ENCODE measurements at places on chromosomes 3 and 15.

DNA sequence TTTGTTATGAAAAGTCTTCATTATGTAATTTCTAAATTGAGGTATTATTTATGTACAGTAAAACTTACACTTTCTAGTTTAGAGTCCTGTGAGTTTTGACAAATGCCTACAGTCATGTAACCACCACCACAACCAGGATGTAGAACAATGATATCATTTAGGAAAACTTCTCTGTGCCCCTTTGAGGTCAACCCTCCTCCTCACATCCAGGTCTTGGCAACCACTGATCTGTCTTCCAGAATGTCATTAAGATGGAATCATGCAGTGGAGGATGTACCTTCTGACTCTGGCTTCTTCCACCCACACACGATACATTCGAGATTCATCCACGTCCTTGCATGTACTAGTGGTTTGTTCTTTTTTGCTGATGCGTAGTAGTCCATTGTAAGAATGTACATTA lies 23.2 kb downstream of the MINAR1 start:
- DNase-seq, result no peak

GRCh38 chr15:78105476-78106241 lies 13.3 kb downstream of the SH2D7 start:
- DNase-seq, result no peak

- no peak for DNase-seq
These were observed 129.1 kb downstream of the ATP10A start for GRCh38 chr15:25733856-25734679.

DNA sequence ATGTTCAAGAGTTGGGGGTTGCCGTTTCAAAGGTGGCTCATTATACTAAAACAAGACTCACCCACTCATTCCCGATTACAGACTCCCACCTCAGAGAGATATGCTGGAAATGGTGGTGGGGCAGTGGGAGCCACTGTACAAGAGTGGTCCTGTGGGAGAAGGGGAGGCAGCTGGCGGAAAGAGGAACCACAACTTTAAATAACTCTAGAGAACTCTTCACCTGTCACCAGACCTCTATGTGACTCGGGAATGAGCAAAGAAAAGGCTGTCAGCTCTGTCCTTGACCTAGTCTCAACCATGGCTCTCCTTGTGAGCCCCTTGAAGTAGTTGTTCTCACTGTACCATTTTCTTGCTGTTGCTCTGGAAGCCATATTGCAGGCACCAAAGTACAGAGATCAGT lies 293.8 kb downstream of the CHST2 start:
- no peak for DNase-seq

DNA sequence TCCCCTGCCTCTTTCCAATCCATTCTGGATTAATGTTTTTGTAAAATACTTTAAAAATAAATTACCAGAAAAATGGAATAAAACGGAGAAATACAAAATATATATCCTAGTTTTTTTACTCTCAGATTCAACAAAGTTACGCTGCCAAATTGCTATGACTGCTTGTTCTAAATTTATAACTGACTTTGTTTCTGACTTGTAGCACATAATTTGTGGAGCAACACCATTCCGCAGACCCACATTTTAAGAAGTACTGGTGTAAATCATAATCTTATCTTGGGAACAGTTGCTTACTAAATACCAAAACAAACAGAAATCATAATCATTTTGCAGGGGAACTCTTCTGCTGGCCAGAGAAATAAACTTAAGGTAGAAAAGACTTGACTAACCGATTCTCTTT lies 339.4 kb upstream of the CBLB start:
- no peak for DNase-seq

GRCh38 chr3:114645392-114645791 lies 351.6 kb downstream of the TIGIT start:
- no peak for DNase-seq

GRCh38 chr3:119350114-119350513 lies 55.9 kb downstream of the ARHGAP31 start:
- no peak for DNase-seq

- no peak for DNase-seq
These were observed 14.0 kb downstream of the PBRM1 start for GRCh38 chr3:52671676-52672075.

All from stimulated activated CD8-positive, alpha-beta memory T cell treated with anti-CD3 and anti-CD28 coated beads, Interleukin-4, amount 100 ng/mL, for 1 hour (primary cell).